ENCODE measurements at places on chromosomes 16 and 17.

DNA sequence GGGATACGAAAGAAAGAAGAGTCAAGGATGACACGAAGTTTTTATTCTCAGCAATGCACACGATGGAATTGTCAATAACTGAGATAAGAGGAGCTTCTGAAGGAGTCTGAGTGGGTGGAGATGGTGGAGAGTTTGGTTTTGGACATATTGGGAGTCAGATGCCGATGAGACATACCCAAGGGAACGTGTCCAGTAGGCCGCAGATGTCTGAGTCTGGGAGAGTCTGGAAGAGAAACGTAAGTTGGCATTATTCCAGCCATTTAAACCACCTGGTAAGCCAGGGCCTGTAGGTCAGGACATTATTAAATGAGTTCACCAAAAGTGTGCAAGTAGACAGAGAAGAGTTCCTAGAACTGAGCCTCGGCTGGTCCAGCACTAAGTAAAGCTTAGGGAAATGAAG lies 478.3 kb upstream of the CDH5 start:
- DNase-seq: no peak

DNA sequence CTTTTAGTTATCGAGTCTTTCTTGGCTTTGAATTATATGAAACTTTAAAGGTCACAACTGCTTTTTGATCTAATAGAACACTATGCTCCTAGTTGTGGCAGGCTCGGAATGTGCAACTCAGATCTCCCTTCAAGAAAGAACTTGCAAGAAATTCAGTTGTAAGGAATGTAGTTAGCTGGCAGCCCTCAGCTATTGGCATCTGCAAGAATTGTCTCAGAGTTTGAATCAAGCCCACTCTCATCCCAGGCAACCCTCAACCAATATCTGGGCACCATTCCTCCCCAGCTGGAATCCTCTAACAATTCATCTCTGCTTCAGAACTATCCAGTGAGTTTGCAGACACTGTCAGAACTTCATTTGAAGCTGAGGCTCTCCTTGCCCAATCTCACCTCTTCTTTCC lies 447.2 kb downstream of the KIF2B start:
- no peak for DNase-seq

GRCh38 chr16:69754143-69754468 lies 620 bp downstream of the NOB1 start:
- DNase-seq: no peak

DNA sequence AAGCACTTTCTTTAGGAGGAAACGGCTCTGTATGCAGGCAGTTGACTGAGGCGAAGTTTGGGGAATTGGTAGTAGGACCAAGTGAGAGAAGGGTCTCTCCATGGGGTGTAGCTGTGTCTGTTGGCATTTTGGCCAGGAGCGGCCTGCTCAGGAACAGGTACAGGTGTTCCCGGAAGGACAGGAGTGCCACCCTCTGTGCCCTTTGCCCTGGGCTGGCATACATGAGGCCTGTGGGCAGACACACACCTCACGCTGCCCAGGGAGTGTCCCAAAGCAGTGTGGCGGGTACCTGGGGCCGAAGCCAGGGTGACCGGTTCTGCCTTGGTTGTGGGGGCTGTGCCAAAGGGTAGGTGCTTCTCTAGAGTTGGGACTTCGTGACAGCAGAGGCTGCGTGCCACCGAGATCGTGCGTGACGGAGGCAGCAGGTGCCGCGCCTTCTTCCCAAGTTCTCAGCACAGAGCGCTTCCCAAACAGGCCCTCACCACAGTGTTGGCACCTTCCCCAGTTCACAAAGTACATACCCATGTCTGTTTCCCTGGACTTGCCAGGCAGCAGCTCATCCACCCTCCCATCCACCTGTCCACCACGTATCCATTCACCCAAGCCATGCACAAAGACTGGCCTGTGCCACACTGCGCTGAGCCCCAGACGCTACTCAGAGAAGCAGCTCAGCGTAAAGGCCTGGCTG lies 19.9 kb upstream of the TCF25 start:
- DNase-seq: no peak

GRCh38 chr17:6548578-6549330 lies 7.6 kb downstream of the PITPNM3 start:
- no peak for DNase-seq

GRCh38 chr17:73942703-73943415 lies 260.6 kb upstream of the RPL38 start:
- DNase-seq: no peak

DNA sequence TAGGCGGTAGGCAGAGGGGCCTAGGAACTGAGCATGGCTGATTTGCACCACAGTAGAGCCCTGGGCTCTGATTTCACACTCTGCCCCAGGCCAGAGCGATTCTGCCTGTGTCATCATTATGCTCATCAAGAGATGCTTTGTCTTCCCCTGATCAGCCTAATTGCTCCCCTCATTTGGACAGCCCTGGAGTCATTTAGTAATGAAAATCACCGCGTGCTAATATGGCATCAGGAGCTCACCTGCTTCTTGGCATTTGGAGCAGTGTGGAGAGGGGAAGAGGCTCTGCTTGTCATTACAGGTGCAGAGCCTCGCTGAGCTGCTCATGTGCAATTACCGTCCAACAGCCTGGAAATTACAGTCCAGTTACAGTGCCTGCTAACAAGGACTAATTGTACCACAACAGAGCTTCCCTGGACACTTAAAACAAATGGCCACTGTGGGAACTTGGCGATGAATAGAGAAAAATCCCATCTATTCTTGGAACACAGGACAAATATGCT lies 157.1 kb upstream of the WSCD1 start:
- DNase-seq: no peak

- no peak for DNase-seq
Observed at GRCh38 chr17:37107406-37108083, 158.8 kb downstream of the AATF start.

DNA sequence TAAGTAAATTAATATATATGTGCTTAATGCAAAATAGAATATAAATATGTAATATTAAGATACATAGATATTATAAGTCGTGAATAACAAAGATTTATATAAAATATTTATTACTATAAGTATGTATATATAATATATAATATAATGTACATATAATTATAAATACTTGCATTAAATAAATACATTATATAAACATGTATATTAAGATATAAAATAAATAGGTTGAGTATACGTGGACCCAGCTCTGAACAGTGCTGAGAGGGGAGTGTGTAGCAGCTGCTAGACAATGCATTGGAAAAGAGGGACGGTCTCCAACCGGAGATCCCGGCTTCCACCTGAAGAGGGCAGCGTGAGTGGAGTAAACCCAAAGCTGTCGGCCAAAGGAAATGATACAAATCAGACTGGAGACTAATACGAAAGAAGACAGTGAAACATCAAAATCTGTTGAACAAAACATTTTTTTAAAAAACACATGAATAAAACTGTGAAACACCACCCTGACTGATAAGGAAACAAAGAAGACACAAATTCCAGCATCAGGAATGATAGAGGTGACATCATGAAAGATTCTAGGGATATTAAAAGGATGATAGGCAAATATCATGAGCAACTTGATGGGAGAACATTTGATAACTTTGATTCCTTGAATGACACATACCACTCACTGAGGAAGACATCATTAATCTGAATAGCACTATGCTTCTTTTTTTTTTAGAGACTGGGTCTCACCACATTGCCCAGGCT lies 125.4 kb upstream of the CHMP6 start:
- peak; percentile 76 for DNase-seq

GRCh38 chr17:63647936-63648335 lies 25.7 kb downstream of the MAP3K3 start:
- DNase-seq: no peak

- DNase-seq: peak; percentile 12
Observed at GRCh38 chr17:35766903-35767510, 6.3 kb downstream of the C17orf50 start.

DNA sequence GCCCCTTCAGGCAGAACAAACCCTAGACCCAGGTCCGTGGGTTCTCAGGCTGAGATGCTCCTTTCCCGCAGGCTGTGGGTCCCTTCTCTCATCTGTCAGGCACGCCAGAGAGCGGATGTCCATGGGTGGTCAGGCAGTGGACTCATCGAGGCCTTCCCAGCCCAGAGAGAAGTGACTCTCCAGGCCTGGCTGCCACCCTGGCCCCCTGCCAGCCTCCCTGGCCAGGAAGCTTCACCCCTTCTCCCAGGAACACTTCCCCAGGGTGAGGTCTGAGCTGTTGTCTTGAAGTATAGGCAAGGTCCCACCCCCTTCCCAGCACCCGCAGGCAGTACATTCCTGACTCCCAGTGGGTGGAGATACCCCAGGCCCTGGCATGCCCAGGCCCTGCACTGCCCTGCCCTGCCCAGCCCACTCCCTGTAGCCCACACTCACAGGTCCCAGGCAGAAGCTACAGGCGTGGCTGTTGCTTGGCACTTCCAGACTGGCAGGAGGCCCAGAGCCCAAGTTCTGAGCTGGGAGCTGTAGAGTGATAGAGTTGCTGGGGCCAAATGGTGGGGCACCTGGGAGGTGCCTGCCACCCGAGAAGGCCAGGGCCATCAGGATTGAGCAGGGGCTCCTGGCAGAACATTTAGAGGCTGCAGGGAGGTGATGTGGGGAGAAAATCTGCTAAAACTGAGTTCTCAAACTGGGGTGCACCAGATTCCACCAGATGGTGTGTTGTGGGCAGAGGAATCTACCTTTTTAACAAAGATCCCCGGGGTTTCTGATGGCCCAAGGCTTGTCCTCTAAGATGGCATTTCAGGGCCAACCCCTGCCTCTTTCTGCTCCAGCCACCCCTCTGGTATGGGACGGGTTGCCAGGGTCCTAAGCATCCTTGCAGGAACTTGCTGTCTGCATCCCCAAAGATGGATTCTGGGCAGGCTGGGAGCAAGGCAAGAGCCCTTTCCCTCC lies 6.7 kb downstream of the ITGA3 start:
- no peak for DNase-seq

DNA sequence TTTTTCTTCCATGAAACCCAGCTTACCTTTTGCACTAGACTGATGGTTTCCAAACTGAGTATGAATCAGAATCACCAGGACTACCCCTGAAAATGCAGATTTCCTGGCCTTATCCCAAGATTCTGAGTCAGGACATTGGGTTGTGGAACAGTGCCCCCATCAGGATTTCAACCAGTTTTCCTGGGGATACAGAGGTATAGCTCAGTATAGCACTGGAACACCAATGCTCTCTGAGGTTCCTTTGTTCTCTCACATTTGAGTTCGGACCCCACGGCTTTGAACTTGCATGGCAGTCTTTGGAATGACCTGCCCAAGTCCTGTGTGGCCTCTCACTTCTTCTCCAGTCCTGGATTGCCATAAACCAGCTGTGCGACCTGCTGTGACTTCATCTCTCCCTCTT lies 12.8 kb upstream of the CCL8 start:
- no peak for DNase-seq
